Gastrocnemius medialis (tissue), 4 donors: ENCODE measurements at places on chromosomes 5 and 9. TPM values are rescaled to one million over a fixed set of nuclear protein-coding genes. Genes with fewer than 3 reads are reported as not detected.

GRCh38 chr5:58491216-58491892 is at the start of gene GAPT:
GAPT (plus strand) TSS chr5:58491435; CDS start chr5:58494537, 3,102 bp downstream.
- DNase-seq: no peak

DNA sequence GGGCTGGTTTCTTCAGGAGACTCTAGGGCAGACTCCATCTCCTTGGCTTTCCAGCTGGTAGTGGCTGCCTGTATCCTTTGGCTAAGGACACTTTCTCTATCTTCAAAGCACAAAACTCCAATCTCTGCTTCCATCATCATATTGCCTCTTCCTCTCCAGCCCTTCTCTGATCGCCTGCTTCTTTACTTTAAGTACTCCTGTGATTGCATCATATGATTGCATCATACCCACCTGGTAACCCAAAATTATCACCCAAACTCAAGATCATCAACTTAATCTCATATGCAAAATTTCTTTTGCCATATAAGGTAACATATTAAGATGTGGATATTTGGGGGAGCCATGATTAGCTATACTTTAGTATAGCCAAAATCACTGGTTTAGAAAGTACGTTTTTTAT is 1092.6 kb upstream of the CDH6 start:
- no peak for DNase-seq

DNA sequence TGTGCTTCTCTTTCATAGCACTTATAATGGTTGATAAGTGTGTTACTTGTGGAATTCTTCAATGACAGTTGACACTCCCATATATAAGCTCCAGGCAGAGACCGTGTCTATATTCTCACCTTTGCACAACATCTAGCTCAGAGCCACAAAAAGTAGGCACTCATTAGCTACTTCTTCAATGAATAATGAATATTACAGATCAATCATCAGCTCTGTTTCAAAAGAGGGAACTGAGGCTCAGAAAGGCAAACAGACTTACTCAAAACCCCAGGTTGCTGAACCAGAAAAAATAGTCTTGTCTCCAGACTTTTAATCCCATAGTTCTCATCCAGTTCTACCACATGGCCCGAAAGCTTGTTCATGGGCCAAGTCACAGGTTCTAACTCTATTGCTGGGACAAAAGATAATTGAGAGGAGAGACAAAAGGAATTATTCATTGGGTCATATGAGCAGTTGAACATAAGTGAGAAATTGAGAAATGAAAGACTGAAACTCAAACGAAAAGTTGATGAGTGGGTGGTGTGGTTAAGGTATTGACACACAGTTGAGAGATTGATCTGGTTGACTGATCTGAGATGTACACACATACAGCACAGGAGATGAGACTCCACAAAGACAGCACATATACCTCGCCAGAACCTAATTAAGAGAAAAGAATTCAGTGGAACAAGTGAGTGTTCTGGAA is 381.6 kb downstream of the EFNA5 start:
- DNase-seq: no peak

GRM6 gene
- total RNA-seq: not detected

TRAPPC13 gene
- total RNA-seq: 21.3 TPM

GRCh38 chr5:137656558-137656957 is 79.3 kb downstream of the KLHL3 start:
- DNase-seq: no peak

CXCL14 gene
- 19.3 TPM for total RNA-seq

GRCh38 chr5:159508344-159508743 is 178.1 kb upstream of the IL12B start:
- peak; percentile 29 for DNase-seq

DNA sequence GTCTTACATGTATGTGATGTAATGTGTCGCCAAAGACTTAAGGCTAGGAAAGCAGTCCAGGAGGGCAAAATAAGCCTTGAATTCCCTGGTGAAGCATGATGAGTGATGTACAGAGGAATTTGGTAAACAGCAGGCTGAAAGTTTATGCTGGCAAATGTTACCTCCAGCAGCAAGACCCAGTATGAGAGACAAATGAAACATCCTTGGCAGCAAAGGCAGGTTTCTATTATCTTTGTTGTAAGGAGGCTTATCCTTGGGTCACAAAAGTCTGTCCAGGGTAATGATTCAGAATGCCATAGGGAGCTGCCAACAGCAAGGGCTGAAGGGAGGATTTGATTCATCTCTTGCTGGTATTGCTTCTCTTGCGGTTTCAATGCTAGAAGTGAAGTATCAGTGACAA is 75.9 kb upstream of the HTR4 start:
- no peak for DNase-seq

ICE1 gene
- total RNA-seq: 31.6 TPM

- DNase-seq: peak; percentile 54
These were observed 24.8 kb downstream of the TGFBI start for GRCh38 chr5:136053336-136054141.

DNA sequence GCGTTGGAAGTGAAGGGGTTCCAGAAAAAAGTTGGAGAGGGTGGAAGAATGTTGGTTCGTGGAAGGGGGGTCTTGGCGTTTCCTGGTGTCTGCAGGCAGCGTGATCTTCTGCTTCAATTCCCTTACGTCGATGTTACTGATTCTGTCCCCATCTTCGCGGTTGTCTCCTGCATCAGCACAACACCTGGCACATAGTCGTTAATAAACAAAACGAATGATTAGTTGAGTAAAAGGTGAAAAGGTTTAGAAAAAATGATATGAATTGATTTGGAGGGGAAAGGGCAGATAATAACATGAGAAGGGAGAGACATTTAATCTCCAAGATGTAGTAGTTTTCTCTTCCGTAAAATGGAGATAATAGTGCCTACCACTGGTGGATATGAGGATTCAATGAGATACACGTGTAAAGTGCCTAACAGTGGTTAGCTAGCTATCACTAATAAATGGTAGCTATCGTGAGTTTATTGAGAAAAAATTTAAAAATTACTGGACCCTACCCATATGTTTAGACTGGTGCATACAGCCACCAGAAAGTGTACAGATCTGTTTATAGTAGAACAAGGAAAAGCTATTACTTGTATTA is 556 bp downstream of the MTREX start:
- peak; percentile 21 for DNase-seq
